Central memory CD8-positive, alpha-beta T cell (primary cell): ENCODE measurements at places on chromosomes 2 and 18.

- DNase-seq = no peak
These were observed 134.0 kb upstream of the SERTAD2 start for GRCh38 chr2:64787698-64788097.

GRCh38 chr2:164053021-164053420 is 317.2 kb upstream of the FIGN start:
- no peak for DNase-seq

DNA sequence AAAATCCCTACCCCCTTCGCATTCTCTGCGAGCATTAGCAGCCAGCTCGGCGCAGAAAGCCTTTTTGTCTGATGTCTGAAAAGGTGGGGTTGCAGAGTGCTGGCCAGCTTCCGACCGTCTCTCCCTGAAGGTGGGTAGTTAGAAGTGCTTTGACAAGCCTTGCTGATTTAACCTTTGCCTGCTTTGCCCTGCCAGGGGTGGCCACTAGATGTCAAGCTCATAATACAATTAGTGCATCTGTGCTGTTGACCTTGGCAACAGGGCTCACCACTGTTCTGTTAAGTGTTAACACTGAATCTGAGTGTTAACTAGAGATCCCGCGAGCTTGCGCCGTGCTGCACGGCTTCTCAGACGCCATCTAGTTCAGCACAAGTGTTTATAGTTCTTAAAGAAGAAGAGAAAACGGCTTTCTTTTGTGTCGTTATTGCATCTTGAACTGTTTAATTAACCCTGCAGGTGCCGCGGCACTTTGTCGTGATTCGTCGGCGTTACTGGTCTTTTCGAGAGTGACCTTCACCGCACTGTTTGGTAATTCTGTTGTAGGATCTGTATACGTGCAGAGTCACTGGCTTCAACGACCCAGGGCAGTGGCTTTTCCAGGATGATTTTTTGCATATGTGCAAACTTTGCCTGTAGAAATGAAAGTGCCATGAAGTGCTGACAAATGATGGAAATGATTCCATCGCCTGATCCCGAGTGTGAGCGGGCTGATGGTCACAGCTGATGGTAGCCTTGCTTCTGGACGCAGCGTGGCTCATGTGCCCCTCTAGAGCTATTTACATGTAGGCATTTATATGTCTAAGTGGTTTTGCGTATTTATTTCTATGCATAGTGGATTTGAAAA is 5.5 kb downstream of the SALL3 start:
- DNase-seq = no peak

- peak; percentile 23 for DNase-seq
These were observed 63.5 kb upstream of the TAF1B start for GRCh38 chr2:9779596-9780264.

GRCh38 chr18:24674200-24674599 is 213.8 kb downstream of the HRH4 start:
- no peak for DNase-seq

DNA sequence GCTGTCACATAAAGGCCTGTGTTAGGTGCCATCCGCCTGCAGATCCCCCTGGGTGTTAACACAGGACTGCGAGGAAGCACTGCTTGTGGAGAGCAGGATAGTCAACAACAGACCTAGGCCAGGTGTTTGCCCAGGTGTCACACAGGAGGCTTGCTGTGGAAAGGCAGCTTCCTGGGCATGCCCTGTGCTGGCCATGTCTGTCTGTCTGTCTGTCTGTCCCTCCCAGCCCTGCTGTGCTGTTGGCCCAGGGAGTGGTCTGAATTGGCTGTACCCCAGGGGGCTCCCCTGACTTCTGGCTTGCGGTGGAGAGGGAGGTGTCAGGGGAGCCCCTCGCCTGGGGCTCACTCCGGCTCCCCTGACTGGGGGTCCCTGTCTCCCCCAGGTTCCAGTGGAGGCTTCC is 53.2 kb downstream of the SH3BP4 start:
- DNase-seq = no peak

DNA sequence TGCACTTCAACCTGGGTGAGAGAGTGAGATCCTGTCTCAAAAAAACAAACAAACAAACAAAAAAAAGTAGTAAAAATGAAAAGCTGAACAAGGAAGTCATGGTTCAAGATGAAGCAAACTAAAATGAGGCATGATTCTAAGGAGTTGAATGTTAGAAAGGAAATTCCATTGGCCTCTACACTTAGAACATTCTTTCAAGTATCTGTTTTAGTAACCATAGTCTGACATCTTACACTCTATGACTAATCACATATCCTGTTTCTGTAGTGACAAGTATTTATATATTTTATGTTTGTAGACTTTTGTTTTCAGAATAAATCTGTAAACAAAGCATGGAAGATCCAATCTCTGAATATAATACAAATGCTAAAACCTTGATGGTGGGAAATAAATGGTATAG is 164.1 kb downstream of the KIAA1328 start:
- no peak for DNase-seq

GRCh38 chr2:101105654-101106053 is 45.5 kb downstream of the TBC1D8 start:
- no peak for DNase-seq
